ENCODE measurements at places on chromosomes 2 and 18.

GRCh38 chr2:107588181-107588580 lies 238.5 kb upstream of the RGPD4 start:
- no peak for DNase-seq

- DNase-seq, result peak; percentile 66
These were observed 13.3 kb upstream of the RAB17 start for GRCh38 chr2:237603718-237604362.

GRCh38 chr18:77168811-77169311 lies 36.3 kb upstream of the MBP start:
- DNase-seq, result no peak

GRCh38 chr2:109486711-109487535 lies 126.8 kb downstream of the SEPTIN10 start:
- peak; percentile 54 for DNase-seq

DNA sequence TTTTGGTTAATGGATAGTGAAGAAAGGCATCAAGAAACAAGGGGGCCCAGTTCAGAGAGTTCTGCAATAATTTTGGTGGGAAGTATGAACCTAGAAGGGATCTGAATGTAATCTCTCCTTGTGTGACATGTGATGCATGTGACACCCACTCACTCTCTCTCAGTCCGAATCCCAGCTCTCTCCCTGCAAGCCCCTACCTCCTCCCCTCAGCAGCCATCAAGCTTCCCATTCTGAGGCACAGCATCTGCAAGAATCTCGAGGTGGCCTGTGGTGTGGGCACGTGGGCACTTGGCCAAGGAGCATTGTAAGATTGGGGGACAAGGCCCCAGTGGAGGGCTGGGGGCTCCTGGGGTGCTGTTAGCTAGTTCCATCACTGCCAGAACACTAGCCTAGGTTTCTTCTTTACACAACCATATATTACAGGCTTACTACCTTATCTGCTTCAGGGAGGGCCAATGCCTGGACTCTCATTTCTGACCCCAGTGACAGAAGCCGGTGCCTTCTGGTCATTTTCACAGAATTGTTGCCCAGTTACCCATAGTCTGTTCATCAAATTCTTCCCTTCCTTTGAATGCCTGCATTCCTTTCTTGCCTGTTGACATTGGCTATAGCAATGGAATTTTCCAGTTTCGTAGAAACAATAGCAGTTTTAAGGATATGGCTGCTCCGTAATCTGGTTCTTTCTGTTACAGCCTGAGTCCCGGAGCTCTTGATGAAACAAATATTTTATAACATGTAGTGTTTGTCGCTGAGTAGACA lies 13.3 kb upstream of the LCLAT1 start:
- no peak for DNase-seq

DNA sequence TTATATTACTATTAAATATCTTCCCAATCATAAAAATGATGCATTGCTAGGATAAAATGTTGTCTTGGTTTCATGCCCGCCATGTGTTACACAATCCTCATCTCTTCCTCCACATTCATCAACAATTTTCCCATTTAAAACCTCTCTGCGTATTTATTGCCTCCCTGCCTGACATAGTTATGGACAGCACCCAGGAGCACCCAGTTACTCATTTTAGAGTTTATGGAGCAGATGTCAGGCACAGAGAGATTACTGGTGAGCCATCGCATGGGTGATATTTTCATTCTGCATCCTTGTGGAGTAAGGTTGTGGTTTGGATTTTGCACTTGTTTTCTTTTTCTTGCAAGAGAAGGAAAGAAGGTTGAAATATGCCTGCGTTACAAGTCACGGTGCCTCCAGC lies 116.7 kb upstream of the NPAS2 start:
- peak; percentile 54 for DNase-seq

- DNase-seq, result no peak
These were observed 373.5 kb downstream of the EN1 start for GRCh38 chr2:118473846-118474540.

GRCh38 chr2:67131257-67131609 lies 265.9 kb upstream of the ETAA1 start:
- DNase-seq, result no peak

- no peak for DNase-seq
These were observed 235.8 kb downstream of the SEPTIN10 start for GRCh38 chr2:109377976-109378375.

DNA sequence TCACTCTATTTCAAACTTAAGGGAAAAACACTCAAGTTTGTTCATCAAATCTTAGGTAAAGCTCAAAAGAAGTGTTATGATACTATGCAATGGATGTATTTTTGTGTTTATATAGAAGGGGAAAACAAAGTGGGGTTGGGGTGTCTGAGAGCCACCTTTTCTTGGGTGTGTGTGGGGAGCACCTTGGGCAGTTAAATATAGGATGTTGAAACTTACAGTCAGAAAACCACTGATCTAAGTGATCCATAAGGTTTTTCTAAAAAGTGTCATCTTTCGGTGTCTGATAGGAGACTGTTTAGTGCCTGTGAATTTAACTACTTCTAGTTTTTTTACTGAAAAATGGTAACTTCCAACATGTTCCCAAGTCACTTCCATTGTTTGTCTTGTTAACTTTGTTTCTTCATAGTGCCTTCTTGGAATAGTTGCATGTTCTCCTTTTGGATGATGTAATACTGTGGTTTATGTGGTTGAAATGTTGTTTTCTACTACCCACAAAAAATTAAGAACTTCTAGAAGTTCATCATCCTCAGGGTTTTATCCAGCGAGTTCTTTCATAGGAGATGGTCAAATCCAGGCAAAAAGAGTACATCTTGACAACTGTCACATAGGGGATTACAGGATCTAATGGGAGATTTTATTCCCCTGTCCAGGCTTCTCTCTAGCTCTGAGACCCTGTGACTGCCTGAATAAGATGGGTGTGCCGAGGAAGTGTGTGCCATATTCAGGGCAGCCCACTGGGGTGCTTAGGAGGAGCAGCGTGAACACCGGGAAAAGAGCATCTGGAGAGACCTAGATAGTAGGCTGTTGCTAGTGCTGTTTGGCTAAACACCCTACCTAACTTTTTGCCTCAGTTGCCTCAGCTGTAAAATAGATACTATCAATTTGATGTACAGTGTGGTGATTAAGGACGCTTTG lies 46.2 kb downstream of the CAB39 start:
- DNase-seq, result peak; percentile 80

- DNase-seq, result no peak
These were observed 22.5 kb downstream of the MAP3K2 start for GRCh38 chr2:127365211-127365643.

DNA sequence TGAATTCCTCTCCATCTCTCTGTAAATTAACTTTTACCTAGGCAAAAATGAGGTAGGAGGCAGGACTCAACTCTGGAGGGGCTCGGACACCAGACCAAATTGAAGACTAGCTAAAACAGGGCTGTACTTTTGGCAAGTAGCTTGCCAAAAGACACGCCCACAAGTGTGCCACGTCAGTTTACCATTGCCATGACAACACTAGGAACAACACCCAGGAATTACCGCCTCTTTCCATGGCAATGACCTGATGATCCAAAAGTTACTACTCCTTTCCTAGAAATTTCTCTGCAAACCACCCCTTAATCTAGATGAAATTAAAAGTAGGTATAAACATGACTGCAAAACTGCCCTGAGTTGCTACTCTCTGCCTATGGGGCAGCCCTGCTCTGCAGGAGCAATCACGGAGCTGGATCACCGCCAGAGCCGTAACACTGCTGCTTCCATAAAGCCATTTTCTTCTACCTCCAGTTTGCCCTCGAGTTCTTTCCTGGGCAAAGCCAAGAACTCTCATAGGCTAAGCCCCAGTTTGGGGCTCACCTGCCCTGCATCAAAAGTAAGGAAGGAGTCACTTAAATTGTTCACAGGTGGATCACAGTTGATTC lies 66.0 kb upstream of the FAM136A start:
- DNase-seq, result no peak

- DNase-seq, result peak; percentile 27
These were observed 728.8 kb upstream of the PIK3C3 start for GRCh38 chr18:41226186-41226585.

GRCh38 chr2:48347712-48348111 lies 182.2 kb upstream of the STON1 start:
- DNase-seq, result no peak

- no peak for DNase-seq
These were observed 482.2 kb upstream of the CELF4 start for GRCh38 chr18:38047820-38048219.

GRCh38 chr18:35334821-35335220 lies 9.4 kb downstream of the ZNF24 start:
- no peak for DNase-seq

DNA sequence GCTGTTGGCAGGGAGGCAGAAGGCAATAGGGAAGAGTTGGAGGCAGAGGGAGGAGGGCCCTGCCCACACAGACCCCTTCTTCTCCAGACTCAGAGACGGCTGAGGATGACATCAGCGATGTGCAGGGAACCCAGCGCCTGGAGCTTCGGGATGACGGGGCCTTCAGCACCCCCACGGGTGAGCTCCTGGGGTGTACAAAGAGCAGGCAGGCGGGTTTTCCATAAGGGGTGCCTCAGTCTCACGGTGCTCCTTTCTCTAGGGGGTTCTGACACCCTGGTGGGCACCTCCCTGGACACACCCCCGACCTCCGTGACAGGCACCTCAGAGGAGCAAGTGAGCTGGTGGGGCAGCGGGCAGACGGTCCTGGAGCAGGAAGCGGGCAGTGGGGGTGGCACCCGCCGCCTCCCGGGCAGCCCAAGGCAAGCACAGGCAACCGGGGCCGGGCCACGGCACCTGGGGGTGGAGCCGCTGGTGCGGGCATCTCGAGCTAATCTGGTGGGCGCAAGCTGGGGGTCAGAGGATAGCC lies 10.0 kb downstream of the SPEG start:
- no peak for DNase-seq

GRCh38 chr2:175698061-175698460 lies 304.0 kb downstream of the LNPK start:
- peak; percentile 16 for DNase-seq

GRCh38 chr2:169363560-169364150 lies 1.3 kb upstream of the LRP2 start:
- peak; percentile 24 for DNase-seq

GRCh38 chr2:1477196-1478040 lies 64.2 kb downstream of the TPO start:
- no peak for DNase-seq

- DNase-seq, result no peak
These were observed 80.0 kb upstream of the PXDN start for GRCh38 chr2:1824202-1824905.

GRCh38 chr18:47490882-47491281 lies 239.4 kb upstream of the SKOR2 start:
- no peak for DNase-seq

DNA sequence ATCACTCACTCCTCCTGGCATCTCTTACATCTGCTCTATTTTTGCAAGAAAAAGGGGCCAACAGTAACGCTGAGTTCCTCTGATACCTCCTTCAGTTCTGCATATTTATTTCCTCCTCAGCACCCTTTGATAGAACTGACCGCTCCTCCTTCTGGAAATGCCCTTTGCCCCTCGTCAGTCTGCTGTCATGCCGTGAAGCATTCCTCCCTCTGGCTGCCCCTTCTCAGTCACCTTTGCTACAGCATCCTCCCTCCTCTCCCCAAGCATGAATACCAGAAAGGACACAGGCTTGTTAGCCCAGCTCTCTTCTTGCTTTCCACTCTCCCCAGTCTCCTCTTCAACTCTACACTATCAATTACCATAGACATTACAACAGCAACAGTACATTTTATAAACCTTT lies 135.4 kb downstream of the NBAS start:
- DNase-seq, result no peak

GRCh38 chr18:77103991-77104531 lies 28.5 kb downstream of the MBP start:
- no peak for DNase-seq

DNA sequence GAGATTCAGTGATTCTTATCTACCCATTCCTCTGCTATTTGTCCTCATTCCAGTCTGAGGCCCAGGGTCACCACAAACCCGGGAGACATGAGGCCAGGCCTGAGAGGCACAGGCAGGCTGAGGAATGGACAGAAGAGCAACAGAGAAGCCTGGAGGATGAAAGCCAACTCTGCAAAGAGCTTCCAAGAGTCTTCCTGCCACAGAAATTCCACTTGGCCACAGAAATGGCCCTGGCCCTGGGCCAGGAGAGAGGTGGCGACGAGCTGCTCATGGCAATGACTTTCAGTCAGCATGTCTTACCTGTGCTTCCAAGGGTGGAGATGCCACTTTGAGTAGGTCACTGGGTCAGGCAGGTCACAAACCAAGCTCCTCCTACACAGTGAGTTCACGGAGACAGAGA lies 155.3 kb upstream of the PKDCC start:
- DNase-seq, result no peak

DNA sequence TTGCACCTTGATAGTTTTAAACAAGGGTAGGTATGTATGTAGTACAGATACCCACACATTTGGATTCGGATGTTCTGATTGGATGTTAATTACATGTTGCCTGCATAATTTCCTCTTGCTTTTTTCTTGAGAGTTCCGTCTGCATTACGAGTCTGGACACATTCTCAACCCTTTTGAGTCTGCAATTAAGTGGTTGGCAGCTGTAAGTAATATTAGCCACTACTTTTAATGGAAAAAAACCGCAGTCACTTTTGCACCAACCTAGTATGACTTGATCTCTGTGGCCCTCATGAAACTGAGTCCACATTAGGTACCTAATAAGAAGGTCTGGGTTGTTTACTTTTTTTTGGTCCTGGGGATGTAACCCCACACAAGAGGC lies 217.3 kb downstream of the VAPA start:
- DNase-seq, result no peak

GRCh38 chr2:192002418-192002817 lies 155.5 kb upstream of the CAVIN2 start:
- DNase-seq, result no peak

DNA sequence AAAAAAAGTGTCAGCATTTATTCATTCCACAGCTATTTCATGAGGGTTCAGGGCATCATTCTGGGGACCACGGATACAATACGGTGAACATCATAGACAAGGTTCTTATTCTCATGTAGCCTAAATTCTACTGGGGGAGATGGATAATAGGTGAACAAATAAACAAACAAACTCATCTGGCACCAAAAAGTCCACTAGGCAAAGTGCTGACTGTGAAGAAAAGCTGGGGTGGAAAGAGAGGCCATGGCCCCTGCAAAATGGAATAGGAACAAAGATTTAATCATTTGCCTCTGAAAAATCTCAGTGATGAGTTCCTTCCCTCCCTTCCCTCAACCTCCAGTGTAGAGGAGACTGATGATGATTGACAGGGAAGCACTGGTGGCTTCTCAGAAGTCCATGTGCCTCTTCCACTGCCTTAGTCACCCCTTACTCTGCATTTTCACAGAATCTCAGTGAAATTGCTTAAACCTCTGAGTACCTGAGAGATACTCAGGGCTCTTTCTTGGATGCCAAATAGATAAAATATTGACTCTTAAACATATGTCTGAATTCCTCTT lies 69.3 kb upstream of the IL1R1 start:
- DNase-seq, result no peak

Data from foreskin fibroblast (primary cell).